CD4-positive, alpha-beta T cell treated with Interleukin-17A for 1 hour (primary cell): ENCODE measurements at places on chromosomes 2 and 18.
A peak's percentile ranks its signal among the peaks of the same experiment; 100 is the strongest.

DNA sequence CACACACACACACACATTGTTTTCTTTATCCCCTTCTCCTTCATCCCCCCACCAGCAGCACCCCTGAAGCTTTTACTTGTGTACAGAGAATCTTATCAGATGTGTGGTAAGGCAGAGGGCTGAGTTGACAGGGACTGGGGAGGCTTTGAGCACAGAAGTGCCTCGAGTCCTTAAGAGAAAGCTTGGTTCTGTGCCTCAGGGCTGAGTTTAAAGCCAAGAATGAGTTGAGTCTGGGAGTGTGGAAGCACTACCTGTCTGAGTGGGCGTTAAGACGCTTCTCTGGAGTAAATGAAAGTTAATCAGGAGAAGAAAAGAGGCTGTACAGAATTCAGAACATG is 2.7 kb downstream of the ID2 start:
- peak; percentile 63 for DNase-seq

DNA sequence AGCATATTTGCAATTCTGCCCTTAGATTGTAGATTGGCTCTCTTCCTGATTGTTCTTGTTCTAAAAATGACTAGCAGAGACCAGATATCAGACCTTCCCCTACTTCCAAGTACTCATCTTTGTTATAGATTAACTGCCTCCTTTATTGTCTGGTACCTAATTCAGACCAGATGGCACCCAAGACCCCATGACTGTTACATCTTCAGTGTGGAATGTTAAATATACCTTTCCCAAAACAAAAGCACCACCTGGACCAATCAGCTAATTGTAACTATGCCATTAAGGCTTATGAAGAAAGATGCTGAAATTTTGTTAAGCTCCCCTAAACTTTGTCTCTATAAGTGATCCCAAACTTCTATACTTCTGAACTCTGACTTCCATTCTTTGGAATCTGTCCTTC is 12.0 kb upstream of the TFPI start:
- DNase-seq = no peak

GRCh38 chr18:76483780-76484179 is 11.3 kb downstream of the ZNF516 start:
- no peak for DNase-seq

DNA sequence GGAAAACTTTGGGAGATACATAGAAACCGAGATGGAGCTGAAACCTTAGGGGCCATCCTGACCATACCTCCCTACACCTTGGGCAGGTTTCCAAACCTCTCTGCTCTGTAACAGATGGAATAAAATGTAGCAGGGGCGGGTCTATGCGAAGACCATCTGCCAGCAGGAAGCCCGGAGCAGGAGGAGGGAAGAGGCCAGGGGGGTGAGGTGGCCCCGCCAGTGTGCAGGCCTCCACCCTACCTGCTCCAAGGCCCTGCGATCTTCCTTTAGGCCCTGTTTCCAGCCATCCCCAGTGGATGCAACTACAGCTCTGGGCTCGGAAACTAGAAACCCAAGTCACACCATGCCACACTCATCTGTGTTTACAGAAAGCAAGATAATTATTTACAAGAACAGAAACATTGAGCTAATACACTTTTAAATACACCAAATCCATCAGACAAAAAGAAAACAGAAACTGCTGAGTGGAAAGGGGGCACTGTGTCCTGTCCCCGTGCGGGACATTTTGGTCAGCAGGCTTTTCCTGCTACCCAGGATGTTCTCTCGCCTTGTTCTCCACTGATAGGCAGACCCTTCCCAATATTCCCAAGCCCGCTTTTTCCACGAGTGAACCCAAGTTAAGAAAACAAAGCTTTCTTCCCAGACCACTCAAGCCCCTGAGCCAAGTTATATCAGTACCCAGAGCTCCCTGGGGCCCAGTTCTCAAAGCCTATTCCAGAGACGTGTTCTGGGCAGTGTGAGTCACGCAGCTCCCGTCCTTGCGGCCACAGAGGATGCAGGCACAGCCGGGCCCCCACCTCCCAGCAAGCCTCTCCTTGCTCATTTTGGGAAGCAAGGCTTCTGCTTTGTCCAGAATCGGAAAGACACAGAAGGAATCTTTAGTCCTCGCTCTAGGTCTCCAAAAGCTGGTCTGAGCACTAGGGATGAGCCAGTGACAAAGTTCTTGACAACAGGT is 17.3 kb downstream of the CIB4 start:
- no peak for DNase-seq
